ENCODE measurements at places on chromosomes 6 and 20.

DNA sequence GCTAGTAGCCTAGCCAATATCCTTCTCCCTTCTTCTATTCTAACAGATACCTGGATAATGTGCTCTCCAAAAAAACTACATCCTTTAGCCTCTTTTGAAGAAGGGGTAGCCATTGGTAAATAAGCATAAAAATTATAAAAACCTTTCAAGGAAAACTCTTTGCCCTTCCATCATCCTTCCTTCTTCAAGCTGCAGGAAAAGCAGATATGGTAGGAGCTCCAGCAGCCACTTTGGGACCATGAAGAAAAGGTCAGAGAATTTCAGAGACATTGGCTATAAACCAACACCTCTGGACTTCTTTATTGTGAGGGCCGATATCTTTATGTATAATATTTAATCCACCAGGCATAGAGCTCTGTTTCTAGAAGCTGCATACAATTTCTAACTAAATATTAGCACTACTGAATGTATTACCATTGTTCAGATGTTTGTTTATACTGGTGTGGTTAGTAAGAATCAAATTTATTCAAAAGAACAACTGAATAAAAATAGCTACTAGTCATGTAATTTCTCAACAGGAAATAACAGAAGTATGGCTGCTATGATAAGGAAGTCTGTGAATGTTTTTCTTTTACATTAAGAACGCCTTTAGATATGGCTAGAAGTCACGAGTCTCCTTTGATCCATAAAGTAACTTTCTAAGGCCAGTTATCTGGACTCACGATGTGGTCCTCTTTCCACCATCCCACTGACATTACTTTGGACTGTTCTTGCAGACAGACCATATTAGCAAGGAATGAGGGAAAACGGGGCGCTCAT lies 32.2 kb downstream of the MYLK4 start:
- H3K4me1 ChIP-seq = no peaks in the 10 kb centered on the region
- no peak overlapping the region for H3K27ac ChIP-seq
- H3K36me3 ChIP-seq = no peaks in the 10 kb centered on the region
- no peak for ATAC-seq

- H3K27me3 ChIP-seq = peaks cover 27% of the 10 kb centered on the region
- no peak overlapping the region for H3K4me3 ChIP-seq
- no peaks in the 10 kb centered on the region for H3K36me3 ChIP-seq
- H3K27ac ChIP-seq = no peak overlapping the region
- ATAC-seq = no peak
Measured at GRCh38 chr6:136927292-136927691, 5.2 kb downstream of the SLC35D3 start.

DNA sequence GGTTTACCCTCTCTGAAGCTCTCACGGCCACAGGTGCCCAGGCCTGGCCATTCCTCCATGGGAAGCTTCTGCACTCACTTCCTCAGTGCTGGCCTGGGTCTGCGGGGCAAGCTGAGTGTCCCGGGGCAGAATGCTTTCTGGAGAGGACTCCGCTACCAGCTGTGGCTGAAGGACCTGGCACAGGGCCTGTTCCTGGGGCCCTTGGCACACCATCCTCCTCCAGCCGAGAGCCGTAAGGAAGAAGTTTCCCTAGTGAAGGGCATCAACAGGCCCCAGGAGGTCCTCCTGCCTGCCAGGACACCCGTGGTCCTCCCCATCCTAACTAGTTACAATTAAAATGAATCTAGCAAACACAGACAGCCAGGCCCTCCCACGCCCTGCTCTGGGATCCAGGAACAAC lies 14.0 kb upstream of the KCNK15 start:
- no peak overlapping the region for H3K27ac ChIP-seq
- no peaks in the 10 kb centered on the region for H3K36me3 ChIP-seq
- H3K4me1 ChIP-seq = peaks cover 12% of the 10 kb centered on the region
- ATAC-seq = no peak

DNA sequence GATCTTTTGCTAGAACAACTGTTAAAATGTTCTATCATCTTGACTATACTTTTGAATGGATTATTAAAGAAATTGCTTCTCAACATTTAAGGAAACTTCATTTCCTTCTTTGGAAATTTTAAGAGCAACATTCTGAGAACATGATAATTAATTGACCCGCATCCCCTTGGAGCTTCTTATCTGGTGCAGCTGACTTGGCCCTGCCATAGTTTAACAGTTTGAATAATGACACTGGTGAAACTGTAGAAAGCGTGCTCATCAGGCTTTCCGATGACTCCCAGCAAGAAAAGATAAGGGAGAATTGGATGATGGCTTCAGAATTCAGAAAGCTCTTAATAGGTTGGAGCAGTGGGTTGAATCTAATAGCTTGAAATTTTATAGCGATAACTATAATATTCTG lies 38.1 kb downstream of the SNX9 start:
- no peak overlapping the region for H3K4me3 ChIP-seq
- peaks cover 39% of the 10 kb centered on the region for H3K36me3 ChIP-seq
- H3K4me1 ChIP-seq = peaks cover 46% of the 10 kb centered on the region

DNA sequence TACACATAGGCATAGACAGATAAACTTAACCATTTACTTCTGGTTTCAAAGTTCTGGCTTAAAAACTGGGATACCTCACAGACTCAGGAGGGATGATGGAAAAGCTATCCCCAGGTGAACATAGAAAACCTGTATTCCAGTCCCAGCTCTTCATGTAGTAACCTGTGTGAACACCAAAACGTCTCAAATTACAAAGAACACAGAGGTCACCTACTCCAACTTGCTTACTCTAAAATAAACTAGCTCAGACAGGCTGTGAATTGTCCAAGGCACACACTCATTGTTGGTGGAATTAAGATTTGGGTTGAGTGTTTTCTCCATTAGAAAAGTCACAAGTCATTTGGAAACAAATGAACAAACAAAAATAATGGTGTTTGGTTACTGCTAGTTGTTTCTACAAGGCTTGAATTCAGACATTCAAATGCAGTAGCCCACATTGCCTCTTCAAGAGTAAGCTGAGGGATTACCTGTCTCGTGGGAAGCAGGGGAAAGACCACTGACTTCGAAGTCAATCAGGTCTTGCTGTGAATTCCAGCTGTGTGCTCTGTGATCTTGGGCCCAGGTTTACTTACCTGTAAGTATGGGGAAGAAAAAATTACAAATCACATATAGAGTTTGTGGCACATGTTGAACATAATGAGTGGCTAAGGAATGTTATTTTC lies 48.2 kb upstream of the LRRC1 start:
- H3K4me3 ChIP-seq = no peak overlapping the region
- H3K36me3 ChIP-seq = no peaks in the 10 kb centered on the region
- H3K4me1 ChIP-seq = peaks cover 2% of the 10 kb centered on the region
- H3K27me3 ChIP-seq = no peaks in the 10 kb centered on the region

DNA sequence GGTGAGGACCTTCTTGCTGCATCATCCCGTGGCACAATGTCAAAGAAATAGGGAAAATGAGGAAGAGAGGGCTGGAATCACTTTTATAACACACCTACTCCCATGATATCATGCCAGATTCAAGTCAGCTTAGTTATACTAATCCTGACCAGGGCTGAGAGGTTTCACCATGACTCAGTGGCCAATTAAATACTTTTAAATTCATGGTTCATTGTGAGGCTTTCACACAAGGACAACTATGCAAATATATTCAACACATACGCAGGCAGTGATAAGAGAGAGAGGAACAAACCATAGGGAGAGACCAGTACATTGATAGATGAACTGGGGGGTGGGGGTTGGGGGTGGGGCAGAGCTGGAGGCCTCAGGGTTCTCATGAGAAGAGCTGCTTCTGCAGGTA lies 313.1 kb downstream of the LRFN2 start:
- no peak overlapping the region for H3K4me3 ChIP-seq
- ATAC-seq = no peak
- H3K27me3 ChIP-seq = peaks cover 13% of the 10 kb centered on the region

DNA sequence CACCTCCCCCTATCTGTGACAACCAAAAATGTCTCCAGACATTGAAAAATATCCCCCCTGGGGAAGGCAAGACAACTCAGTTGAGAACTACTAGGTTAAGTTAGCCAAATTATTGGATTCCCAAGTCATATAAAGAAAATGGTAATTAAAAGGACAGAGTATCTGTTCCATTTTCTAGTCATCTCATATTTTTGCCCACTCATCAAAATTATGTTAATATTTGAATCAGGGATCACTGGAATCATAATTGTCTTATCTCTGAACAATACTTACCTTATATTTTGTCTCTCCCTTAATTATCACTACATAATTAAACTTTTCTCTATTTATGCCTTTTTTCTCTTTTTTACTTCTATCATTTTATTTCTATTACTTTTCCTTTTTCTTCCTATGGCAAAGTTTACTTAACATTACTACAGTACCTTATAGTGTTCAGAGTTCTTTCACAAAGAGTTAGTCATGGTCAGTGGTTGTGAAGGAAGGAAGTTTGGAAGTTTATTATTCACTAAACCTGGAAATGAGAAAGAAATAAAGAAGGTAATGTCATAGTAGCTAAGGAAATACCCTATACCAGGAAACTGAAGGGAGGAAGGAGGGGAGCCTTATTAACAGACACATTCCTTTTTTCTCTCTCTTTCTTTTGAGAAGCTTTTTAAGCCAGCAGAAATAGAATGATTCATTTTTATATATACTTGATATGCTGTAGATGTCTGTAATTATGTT lies 332.9 kb downstream of the COL12A1 start:
- H3K4me1 ChIP-seq = no peaks in the 10 kb centered on the region
- no peak overlapping the region for H3K27ac ChIP-seq
- no peaks in the 10 kb centered on the region for H3K27me3 ChIP-seq
- no peaks in the 10 kb centered on the region for H3K36me3 ChIP-seq

GRCh38 chr6:26502626-26503025 lies 2.5 kb downstream of the BTN1A1 start:
- H3K27me3 ChIP-seq = peaks cover 24% of the 10 kb centered on the region
- no peak overlapping the region for H3K4me3 ChIP-seq
- H3K4me1 ChIP-seq = peaks cover 9% of the 10 kb centered on the region
- ATAC-seq = no peak
- no peaks in the 10 kb centered on the region for H3K36me3 ChIP-seq
- H3K27ac ChIP-seq = no peak overlapping the region

DNA sequence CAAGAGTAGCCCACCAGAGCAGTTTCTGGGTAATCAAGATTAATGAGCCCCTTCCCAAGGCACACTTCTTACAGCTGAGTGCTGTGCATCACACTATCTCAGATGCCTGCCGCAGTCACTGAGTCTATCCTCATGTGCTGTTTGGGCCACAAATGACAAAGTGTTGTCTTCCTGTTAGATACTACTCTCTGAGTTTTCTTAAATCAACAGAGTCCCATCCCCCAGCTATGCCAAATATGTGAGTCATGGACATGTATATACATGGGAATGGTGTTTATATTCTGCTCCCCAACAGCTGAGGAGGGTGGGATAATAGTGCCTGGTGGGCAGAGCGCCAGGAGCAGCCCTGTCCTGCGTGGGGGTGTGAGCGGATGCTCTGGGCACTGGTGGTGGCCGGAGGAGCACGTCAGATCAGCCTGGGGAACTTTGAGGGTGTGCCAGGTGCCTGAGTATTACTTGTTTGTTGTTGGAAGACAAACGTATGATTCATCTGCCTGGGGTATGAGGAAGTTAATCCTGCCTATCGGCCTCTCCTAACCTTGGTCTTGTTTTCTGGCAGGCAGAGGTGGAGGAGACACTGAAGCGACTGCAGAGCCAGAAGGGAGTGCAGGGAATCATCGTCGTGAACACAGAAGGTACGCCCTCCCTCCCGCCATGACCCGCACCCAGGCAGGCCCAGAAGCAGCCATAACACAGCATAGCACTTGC lies 9.6 kb downstream of the DYNLRB1 start:
- H3K27me3 ChIP-seq = no peaks in the 10 kb centered on the region
- peak overlapping the region; percentile 75 for H3K27ac ChIP-seq
- peaks cover 9% of the 10 kb centered on the region for H3K4me1 ChIP-seq
- H3K36me3 ChIP-seq = peaks cover 78% of the 10 kb centered on the region
- ATAC-seq = no peak

DNA sequence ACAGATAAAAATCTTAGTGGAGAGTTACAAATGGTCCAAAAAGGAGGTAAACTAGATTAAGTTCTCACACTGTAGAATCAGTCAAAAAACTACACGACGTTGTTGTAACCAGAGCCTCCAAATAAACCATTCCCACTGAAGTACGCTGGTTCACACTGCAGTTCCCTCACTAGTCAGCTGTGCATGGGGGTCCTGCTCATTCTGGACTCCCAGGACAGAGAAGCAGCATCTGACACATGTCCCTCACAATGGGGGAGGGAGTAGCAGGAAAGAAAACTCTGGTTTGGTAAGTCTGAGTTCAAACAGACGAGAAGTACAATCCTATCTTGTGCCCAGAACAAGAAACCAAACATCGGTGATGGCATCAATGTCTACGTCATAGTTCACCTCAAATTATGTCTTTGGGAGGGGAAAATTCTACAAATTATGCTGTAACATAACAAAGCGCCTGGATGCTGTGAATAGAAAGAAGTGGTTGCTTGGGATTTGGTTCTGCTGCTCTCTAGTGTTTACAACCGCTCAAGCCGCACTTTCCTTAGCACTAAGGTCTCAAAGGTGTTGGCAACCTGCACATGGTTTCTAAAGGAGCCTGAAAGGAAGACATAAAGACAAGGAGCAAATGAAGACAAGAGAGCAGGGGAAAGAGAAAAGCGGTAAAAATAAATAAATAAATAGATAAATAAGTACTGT lies 208.0 kb downstream of the GMDS start:
- H3K36me3 ChIP-seq = no peaks in the 10 kb centered on the region
- ATAC-seq = no peak
- H3K27me3 ChIP-seq = no peaks in the 10 kb centered on the region
- H3K27ac ChIP-seq = no peak overlapping the region
- peak overlapping the region; percentile 32 for H3K4me3 ChIP-seq

- no peak for ATAC-seq
- H3K27me3 ChIP-seq = no peaks in the 10 kb centered on the region
- H3K36me3 ChIP-seq = no peaks in the 10 kb centered on the region
- H3K4me1 ChIP-seq = no peaks in the 10 kb centered on the region
- no peak overlapping the region for H3K4me3 ChIP-seq
Measured at GRCh38 chr6:68473433-68474210, 161.5 kb upstream of the ADGRB3 start.

DNA sequence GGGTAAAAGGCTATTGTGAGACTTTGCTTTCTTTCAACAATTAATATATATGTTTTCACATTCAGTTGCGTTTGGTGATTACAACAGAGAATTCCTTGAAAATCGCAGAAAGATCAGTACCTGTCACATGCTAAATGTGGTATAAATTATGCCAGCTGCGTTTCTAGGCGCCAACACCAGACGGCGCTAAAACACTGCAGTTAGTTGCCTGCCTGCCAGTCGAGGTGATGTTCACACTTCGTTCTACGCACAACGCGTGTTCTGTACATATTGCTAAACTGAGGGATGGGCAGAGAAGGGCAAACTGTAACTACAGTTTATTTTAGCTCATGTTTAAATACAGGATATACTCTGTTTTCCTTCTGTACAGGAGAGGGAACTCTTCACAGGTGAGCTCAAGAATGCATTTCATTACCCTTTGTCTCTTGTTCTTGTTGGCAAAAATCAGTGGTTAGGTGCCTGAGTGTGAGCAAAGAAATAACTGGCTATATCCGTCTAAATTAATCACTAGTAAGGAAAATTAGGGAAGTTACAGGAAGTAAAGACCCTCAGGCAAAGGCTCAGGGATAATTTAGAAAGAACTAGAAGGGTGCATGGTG lies 100.1 kb upstream of the RGS17 start:
- no peaks in the 10 kb centered on the region for H3K27me3 ChIP-seq
- no peak overlapping the region for H3K27ac ChIP-seq
- H3K4me1 ChIP-seq = no peaks in the 10 kb centered on the region
- H3K36me3 ChIP-seq = no peaks in the 10 kb centered on the region
- no peak for ATAC-seq

GRCh38 chr6:170313716-170314295 lies 7.2 kb downstream of the FAM120B start:
- no peaks in the 10 kb centered on the region for H3K27me3 ChIP-seq
- ATAC-seq = no peak
- peaks cover 52% of the 10 kb centered on the region for H3K36me3 ChIP-seq
- H3K27ac ChIP-seq = no peak overlapping the region

Data from activated T-helper 17 cell treated with anti-CD3 and anti-CD28 coated beads, Interleukin-2, amount 50 U/mL, for 72 hours (primary cell).